ENCODE measurements at places on chromosomes 7 and 10.

DNA sequence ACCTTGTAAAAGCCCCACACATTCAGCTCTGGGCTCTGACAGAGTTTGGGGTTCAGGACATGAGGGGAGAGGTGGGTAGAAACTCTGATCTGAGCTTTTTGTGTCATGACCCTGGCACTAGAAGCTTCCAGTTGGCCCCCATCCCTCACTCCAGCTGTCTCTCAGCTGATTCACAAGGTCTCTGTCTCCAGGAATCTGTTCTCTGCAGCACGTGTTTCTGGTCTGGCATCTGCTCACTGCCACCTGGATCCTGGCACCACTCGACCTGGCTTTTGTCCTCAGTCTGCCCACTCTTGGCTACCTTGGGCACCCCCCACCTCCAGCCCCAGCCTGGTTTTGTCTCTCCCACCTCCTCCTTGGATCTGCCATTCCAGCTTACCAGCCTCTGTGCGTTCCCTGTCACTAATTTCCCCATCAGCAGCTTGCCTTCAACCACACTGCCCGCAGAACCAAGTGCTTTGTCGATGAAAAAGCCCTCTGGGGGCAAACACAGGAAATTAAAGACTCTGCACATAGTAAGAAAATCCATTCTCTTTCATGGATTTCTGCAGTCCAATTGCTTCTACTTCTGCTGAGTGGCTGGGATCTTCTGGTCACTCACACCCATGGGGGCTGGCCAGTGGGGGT lies 18.3 kb upstream of the ADCYAP1R1 start:
- no peak for DNase-seq

DNA sequence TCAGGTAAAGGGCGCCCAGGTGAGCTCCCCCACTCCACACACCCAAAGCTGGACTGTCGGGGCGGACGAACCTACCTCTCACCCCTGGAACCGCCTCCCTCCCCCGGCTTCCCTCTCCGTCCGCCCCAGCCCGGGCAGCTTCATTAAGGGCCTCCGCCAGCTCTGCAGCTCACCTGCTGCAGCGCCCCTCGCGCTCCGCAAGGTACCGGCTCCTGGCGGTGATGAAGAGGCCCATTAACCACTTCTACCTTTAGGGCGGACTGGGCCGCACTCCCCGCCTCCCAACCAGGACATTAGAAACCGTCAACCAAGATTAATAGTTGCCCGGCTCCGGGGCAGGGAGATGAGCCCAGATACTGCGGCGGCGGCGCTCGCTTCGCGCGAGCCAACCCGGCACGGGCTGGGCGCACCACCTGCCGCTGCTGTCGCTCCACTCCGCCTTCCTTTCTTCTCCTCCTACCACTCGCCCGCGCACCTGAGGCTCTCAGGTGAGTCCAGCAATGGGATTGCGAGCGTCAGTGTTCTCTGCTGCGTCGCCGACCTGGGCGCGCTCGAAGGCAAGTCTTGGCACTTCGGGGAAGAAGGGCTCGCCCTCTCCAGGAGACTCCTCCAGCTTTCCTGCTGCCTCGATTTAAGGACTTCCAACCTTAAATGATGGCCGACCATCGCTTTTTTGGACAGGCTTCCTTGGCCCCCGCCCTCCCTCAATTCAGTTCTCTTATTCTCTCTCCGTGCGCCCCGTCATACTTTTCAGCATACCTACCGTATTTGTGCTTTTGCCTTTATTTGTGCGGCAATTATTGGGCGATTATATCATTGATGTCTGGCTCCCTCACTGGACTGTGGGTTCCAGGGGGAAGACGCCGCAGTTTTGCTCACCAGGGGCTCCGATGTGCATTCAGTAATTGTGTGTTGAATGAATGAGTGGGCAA lies 13.6 kb upstream of the KAZALD1 start:
- DNase-seq, result no peak

DNA sequence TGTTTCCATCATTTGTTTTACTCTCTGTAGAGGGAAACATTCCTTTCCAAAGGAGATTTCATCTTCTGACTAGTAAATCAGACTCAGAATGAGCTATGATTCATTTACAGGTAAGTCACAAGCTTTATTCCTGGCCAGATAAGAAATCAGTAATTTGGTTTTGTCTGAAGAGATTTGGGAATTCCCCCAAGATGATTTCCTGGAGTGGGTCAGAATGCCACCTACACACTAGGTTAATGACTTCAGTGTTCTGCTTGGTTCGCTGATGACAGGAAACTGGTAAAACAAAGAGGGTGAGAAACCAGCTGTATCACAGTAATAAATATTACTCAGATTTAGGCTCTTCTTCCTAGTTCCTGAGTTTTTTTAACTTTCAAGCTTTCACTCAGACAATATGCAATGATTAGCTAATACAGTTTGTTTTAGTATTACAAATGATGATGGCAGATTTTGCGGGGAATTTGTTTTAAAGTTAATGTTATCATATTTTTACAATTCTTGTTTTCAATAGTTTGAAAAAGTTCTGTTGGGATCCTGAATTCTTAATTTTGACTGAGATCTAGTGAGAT lies 8.3 kb upstream of the ASZ1 start:
- DNase-seq, result no peak

- no peak for DNase-seq
These were observed 125.1 kb downstream of the ZMIZ1 start for GRCh38 chr10:79193694-79194382.

DNA sequence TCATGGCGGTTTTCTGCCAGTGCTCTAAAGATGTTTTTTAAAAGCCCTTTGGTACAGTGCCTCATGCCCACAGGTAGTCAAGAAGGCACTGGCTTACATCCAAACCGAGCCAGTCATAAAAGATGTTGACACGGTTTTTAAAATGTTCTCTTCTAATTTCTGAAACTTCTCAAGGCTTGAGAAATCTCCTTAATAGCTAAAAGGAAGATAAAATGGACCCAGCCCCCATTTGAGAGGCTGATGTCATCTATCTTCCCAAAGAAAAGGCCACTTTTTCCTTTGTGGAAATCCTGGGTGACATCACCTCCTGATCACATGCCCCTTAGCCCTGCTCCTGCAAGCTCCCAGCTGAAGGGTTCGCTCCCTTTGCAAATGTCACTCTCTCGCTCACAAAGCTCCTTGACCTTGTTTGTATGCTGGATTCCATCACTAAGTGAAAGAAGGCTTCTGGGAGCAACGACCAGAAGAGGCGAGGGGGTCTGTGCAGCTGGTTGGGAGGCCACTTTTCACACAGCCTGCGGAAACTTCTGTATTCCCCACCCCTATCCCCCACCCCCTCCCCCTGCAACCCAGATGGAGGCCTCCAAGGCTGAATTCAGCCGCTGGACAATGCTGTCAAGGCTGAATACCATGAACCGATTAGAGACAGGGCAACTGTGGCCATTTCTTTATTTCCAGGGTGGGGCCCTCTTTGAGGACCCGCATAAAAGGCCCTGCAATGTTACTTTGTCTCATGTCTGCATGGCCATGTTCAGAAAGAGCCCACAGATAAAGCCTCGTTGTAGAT lies 122.8 kb downstream of the CUBN start:
- no peak for DNase-seq

DNA sequence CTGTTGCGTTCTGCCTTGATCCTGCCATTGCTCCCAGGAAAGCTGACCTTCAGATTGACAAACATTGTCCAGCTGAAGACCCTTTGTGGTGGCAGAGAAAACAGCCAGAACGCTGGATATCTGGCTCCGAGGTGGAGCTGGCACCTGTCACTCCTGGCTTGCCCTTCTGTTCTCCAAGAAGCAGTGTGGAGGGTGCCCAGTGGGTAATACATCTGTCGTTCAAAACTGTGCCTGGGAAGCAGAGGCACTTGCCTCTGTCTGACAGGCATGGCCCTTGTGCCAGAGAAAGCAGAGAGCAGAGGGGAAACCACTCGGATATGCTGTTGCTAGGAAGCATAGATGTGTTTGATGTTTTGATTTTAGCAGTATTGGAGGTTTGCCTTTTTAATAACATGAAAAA lies 231.4 kb downstream of the BMPER start:
- no peak for DNase-seq

DNA sequence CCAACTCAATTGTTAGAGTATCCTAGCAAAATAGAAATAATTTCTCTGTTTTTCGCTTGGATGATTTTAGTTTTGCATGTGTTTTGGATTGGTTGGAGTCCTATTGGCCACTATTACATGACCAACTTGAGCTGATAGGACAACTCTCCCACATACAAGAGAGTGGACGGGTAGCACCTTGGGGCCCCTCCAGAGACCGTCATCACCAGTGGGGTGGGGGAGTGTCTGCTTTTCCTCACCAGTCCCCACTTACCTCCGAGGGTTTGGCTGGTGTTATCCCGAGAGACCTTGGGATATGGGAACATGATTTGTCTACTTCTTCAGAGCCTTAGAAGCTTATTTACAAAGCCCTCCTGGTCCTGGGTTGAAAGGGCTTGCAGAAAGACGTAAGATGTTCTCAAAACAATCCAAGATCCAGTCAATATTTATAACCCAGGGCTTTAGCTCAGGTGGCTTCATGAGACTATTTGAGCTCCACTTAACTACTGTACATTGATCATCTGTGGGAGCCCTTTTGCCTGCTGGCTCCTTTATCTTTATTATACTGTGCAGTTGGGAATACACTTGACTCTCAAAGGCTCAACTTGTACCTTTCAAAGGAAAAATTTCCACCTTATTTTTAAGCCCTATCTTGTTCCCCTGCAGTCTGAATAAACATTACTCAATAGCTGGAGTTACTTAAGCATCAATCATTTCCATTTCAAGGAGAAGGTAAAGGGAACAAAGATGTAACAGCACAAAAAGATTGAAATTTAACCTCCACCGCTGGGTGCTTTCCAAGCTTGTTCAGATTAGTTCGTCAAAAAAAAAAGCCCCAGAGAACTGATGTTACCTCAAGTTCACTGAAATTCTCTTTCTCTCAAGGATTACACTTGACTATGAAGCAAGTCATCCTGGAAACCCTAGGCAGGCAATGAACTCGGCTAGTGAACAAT lies 119.7 kb downstream of the WDR11 start:
- no peak for DNase-seq

- DNase-seq, result no peak
These were observed 231.6 kb downstream of the TRIL start for GRCh38 chr7:28726555-28726954.

DNA sequence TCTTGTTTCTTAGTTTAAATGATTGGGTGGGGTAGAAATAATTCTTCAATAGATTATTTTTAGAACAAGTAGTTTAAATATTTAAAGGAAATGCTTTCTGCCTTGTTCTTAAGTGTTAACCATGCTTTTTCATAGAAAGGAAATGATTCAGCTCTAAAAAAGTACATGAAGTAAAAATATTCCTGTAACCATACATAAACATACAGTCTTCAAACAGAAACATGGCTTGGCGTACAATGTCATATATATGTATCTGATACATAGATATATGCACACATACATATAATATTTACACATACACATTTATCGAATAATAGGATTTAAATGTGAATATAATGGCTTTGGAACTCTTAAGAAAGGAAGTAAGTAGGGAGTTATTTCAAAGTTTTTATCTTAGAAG lies 84.4 kb downstream of the RUNDC3B start:
- peak; percentile 1 for DNase-seq

DNA sequence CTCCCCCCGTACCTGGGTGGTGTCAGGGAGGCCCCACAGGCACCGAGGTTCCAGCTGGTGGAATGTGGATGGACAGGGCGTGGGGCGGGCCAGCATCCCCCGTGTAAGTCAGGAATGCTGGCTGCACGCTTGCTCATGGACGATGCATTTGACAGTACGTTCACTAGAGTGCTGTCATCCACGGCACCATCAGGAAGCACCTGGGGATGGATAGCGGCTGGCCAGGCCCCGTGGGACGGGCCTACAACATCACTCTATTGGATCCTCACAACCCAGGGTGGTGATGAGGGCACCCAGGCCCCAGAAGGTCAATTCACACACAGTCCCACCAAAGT lies 63.6 kb downstream of the INSIG1 start:
- DNase-seq, result no peak

DNA sequence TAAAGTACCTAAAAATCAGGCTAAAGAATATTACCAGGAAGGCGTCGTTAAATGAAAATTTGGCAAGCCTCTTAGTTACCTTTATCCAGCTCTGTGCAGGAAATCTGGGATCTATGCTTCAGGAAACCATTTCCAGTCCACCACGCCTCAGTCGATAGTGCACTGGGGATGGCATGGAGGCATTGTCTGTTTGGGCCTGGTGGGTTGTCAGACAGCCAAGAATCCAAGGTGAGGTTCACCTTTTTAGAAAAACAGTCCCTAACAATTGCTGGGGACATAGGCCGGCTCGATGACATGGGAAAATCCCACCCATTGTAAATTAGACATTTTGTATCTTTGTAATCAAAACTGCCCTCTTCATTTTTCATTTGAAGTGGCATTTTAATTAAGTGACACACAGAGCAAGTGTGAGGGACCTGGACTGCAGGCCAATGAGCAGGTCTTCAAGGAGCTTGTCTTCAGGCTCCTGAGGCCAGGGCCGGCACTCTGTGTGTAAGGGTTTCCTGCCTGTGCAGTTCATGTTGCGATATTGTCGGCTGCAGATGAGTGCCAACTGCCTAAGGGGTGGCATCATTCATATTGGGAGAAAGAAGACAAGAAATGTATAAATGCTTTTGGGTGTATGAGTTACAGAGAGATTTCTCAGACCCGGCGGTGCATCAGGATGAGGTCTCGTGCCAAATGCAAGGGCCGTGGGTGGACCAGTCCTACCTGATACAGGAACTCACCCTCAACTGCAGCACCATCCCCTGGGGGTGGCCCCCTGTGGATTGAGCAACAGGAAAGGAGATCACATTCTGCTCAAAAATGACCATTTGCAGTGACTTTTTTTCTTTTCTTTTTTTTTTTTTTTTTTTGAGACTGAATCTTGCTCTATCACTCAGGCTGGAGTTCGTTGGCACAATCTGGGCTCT lies 80.8 kb downstream of the PTPRE start:
- DNase-seq, result no peak

- peak; percentile 24 for DNase-seq
These were observed 71.1 kb upstream of the CFAP46 start for GRCh38 chr10:133013463-133013862.

DNA sequence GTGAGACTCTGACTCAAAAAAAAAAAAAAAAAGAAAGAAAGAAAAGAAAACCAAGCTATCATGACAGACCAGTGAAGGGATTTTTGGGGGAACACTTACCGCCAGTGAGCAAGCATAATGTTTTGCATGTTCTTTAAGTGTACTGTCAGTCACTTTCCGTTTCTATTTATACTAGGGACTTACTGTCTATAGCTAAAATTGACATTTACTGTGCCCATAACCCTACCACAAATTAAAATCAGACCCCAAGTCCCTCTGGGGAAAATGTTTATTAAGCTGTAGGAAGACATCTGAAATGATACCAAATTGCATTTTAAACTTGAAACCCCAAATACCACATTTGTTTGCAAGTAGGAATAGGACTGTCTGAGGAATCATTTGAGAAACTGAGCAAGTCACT lies 252.8 kb downstream of the TRIL start:
- no peak for DNase-seq

GRCh38 chr10:97328646-97329453 lies 5.7 kb downstream of the FRAT2 start:
- DNase-seq, result no peak

DNA sequence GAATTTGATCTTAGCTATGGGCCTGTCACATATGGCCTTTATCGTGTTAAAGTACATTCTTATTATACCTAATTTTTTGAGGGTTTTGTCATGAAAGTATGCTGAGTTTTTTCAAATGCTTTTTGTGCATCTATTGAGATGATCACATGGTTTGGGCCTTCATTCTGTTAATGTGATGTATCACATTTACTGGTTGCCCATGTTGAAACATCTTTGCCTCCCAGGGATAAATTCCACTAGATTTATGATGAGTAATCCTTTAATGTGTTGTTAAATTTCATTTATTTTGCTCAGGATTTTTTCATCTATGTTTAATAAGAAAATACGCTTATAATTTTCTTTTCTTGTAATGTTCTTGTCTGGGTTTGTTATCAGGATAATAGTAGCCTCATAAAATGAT lies 442.0 kb downstream of the MDFIC start:
- DNase-seq, result no peak

GRCh38 chr7:149764481-149765398 lies 8.6 kb downstream of the ZNF467 start:
- DNase-seq, result no peak
